ENCODE measurements at places on chromosomes 12 and 14. TPM values are rescaled to one million over a fixed set of nuclear protein-coding genes. Genes with fewer than 3 reads are reported as not detected.

The RIMBP2 gene
- total RNA-seq: not detected

The TRMT5 gene
- 15.3 TPM for total RNA-seq

The TGFB3 gene
- 1.1 TPM for total RNA-seq

The ZNF84 gene
- 9.3 TPM for total RNA-seq

The SMIM41 gene
- total RNA-seq: not detected

The CLEC2A gene
- not detected for total RNA-seq

The CNTN1 gene
- total RNA-seq: 55.1 TPM

The PLBD1 gene
- total RNA-seq: 6.3 TPM

The ABHD4 gene
- total RNA-seq: 50.4 TPM

The EID3 gene
- 7.3 TPM for total RNA-seq

The KRT3 gene
- total RNA-seq: 0.08 TPM

The LHX5 gene
- total RNA-seq: 0.07 TPM

The INHBC gene
- not detected for total RNA-seq

The RHEBL1 gene
- total RNA-seq: 3.4 TPM

The PNMA1 gene
- total RNA-seq: 52.1 TPM

The PRR4 gene
- 1.8 TPM for total RNA-seq

The TSPAN19 gene
- total RNA-seq: not detected

The ABCC9 gene
- total RNA-seq: not detected

The NRIP2 gene
- not detected for total RNA-seq

The FAIM2 gene
- not detected for total RNA-seq

The ADCK1 gene
- total RNA-seq: 6.4 TPM

The CCDC77 gene
- 12.8 TPM for total RNA-seq

The STXBP6 gene
- 2.4 TPM for total RNA-seq

The KRT6A gene
- 6.5 TPM for total RNA-seq

The CDC42BPB gene
- total RNA-seq: 73.8 TPM

The RNASE11 gene
- total RNA-seq: not detected

The ASB2 gene
- 0.67 TPM for total RNA-seq

The DIABLO gene
- total RNA-seq: 64.6 TPM

The LTA4H gene
- 107 TPM for total RNA-seq

The HOTAIR gene
- total RNA-seq: 0.38 TPM

The HELB gene
- 1.6 TPM for total RNA-seq

The PLA2G1B gene
- not detected for total RNA-seq

The FSCB gene
- not detected for total RNA-seq

The LTB4R2 gene
- total RNA-seq: 5.1 TPM

The KRT79 gene
- total RNA-seq: not detected

The AICDA gene
- total RNA-seq: 0.13 TPM

The KRT6C gene
- total RNA-seq: not detected

The SLC17A8 gene
- total RNA-seq: not detected

The ZNF891 gene
- 0.46 TPM for total RNA-seq

The OTOGL gene
- not detected for total RNA-seq

The RHOJ gene
- total RNA-seq: not detected

The SPPL3 gene
- 29.5 TPM for total RNA-seq

The TEX52 gene
- total RNA-seq: not detected

The CRACR2A gene
- total RNA-seq: 1.9 TPM

The SMCO2 gene
- total RNA-seq: 0.12 TPM

The IQSEC3 gene
- not detected for total RNA-seq

The FOXG1 gene
- 0.10 TPM for total RNA-seq

All from A549 treated with GW870086 at 1 μM for 4 hours (cell line).